Naive B cell (primary cell): ENCODE measurements at places on chromosomes 4 and X.

DNA sequence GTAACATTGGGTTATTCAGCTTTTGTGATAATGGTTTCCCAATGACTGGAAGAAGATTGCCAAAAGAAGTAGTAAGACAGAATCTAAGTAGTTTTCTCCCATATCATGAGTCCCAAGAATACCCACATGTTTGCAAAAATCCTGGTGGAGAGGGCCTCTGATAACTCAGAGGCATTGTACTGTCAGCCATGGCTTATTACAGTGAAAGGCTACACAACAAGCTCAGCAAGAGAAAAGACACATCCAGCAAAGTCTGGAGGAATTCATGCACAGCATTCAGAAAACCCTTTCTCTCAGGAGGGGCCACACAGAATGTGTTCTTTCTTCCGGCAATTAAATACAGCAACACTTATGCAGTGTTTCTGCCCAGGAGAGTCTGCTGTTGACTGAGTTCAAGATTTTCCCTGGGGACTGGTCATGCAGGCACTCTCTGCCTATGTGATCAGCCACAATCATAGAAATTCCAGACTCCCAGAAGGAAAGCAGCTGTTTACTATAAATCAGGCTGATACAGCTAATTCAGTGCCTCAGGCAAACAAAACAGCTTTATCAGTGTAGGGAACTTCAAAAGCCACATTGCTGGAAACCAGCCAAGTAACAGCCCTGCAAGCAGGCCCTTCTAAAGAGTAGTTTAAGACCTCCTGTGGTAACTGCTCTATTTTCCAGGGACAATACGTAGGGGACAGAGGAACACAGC, 937.1 kb downstream of the CCSER1 start:
- no peak for DNase-seq

GRCh38 chrX:101595739-101596419, 21.9 kb downstream of the ARMCX6 start:
- peak; percentile 53 for DNase-seq

- DNase-seq = no peak
These were observed 21.9 kb upstream of the ZNF81 start for GRCh38 chrX:47814851-47815250.

- no peak for DNase-seq
These were observed 433.9 kb upstream of the CPEB2 start for GRCh38 chr4:14568351-14568750.

DNA sequence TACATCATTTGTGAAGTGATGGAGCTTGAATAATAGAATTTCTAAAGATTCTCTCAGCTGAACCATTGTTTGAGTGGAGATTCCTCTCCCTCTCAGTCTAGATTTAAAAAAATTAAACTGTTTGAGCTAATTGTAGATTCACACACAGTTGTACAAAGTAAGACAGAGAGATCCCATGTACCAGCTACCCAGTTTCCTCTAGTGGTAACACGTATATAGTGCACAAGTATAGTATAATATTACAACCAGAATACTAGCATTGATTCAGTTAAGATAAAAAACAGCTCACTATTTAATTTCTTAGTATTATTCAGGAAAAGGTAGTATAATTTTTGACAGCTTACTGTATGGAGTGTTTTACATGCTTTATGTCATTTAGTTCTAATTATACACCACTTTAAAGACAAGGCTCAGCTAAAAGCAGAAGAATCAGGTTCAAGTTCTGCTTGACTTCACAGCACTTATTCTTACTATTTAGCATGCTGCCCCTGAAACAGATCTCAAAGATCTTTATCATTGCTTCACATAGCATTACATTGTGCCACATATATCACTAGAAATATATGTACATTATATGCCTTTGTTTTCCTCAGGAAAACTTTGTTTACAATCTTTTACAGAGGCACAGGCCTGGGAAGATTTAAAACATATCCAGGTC, 136.1 kb downstream of the SNCA start:
- no peak for DNase-seq

DNA sequence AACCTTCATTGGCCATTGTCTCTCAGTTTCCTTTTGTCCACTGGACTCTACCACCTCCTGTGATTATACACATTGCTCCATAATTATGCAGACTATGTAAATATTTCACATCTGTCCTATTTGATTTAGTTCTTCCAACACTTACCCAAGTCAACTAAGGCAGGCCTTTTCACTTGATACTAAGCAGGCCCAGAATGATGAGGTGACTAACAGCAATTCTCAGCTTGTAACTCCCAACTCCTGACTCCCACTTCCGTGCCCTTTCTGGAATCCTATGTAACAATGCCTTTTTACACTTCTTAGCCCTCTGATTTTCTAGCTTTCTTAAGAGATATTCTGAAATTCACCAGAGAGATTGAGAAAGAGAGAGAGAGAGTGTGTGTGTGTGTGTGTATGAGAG, 6.6 kb downstream of the PAK3 start:
- DNase-seq = no peak

- no peak for DNase-seq
These were observed 6.1 kb upstream of the SEC24D start for GRCh38 chr4:118842055-118842454.

- DNase-seq = no peak
These were observed 191.5 kb downstream of the TENM3 start for GRCh38 chr4:182434720-182435119.

- DNase-seq = no peak
These were observed 40.8 kb downstream of the LRBA start for GRCh38 chr4:150974252-150974640.
